ENCODE measurements at places on chromosomes 4 and X.
A peak's percentile ranks its signal among the peaks of the same experiment; 100 is the strongest.

DNA sequence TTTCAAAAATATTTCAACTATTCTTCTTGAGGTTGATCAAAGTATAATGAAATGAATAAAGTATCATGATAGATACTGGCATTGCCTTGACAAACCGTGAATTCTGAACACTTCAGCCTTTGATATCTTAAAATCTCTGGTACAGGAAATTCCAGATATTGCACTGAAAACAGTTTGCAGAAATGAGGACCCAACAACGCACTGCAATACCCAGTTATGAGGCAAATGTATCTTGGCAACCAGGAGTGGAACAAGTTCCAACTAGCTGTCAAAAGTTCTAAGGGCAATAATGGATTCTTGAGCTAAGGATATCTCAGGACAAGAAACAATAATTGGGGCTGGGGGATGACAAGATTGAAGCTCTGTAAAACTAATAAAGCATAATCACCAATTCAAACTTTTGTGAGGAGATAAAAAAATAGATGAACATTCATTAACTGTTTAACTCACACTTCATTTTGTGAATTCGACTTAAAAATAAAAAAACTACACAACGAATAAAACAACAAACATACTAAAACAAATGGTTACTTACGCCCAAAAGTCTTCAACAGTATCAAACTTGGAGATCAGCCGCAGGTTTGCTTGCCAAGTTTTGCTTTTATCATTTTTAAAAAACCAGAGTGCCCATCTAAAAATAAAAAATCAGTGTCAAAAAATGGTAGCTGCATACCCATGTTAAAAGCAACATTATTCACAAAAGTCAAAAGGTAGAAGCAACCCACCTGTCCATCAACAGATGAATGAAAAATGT, 38.1 kb downstream of the EIF4E start:
- DNase-seq, result no peak

GRCh38 chr4:168924667-168925066, 85.4 kb downstream of the CBR4 start:
- DNase-seq, result no peak

- no peak for DNase-seq
Measured at GRCh38 chr4:90495211-90495610, 368.0 kb downstream of the CCSER1 start.

DNA sequence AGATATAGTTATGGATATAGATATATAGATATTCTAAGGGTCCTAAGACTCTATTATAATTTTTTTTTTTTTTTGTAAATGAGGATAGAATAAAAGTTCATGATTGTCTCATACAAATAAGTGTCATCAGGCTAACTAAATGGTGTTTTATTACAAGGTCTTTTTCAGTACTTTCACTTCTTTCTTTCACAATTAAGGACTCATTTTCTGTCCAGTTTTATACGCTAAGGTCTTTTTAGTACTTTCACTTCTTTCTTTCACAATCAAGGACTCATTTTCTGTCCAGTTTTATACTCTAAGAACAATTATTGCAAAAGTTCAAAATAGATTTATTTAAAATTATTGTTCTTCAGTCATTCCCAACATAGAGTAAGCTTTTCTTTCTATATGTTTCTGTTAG, 32.7 kb downstream of the RUFY3 start:
- DNase-seq, result no peak

DNA sequence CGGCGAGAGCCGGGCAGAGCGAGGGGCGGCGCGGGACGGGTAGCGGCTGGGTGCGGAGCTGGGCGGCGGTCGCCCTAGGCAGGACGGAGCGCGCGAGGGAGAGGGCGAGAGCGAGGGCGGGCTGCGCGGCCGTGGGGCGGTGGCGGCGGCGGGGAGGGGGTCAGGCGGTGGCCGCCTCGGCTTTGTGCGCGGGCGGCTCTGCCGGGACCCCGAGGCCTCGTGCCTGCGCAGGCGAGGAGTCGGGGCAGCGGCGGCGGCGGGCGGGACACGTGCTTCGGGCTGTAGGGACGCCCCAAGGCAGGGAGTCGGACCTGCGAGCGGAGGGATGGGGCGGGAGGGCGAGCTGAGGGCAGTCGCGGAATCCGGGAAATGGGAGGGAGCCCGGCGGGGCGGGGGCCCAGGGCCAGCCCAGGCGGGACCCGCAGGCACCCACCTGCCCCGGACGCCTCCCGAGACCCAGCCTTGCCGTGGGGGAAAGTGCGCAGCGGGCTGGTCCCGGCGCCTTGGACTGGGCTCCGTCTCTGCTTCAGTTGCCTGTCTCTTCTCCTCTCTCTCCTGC, 465 bp downstream of the BMPR1B start:
- peak; percentile 35 for DNase-seq

Data from common myeloid progenitor, CD34-positive (primary cell).